ENCODE measurements at places on chromosomes 7 and 10.

- no peak for DNase-seq
Observed at GRCh38 chr7:78350926-78351325, 552.4 kb downstream of the PHTF2 start.

DNA sequence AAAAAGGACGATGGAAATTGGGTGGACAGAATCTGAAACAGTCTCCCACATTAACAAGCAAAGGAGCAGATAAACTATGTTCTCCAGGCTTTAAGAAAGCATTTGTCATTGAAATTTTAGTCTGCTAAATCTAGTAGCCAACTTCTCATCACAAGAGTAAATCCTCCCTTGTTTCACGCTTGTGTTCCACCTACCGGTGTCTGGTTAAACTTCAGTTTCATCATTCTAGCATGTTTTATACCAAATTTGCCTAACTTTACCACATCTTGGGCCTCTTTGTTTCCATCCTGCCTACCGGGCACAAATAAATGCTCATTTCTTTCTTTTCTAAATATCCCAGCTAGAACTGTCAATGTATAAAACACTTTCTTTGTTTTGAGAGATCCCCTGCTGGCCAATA, 5.8 kb downstream of the LIPA start:
- no peak for DNase-seq

GRCh38 chr10:69959911-69960310, 92.7 kb upstream of the MACROH2A2 start:
- no peak for DNase-seq

GRCh38 chr10:129074939-129075338, 392.1 kb upstream of the MGMT start:
- no peak for DNase-seq

- no peak for DNase-seq
Observed at GRCh38 chr10:23505797-23506465, 67.1 kb downstream of the OTUD1 start.

- no peak for DNase-seq
Observed at GRCh38 chr7:156651474-156651873, 10.9 kb downstream of the RNF32 start.

GRCh38 chr7:84226759-84227158, 32.2 kb upstream of the SEMA3A start:
- DNase-seq, result no peak

GRCh38 chr10:95810198-95810976, 54.4 kb downstream of the ENTPD1 start:
- no peak for DNase-seq

- DNase-seq, result peak; percentile 69
Observed at GRCh38 chr10:116721547-116722392, 20.6 kb downstream of the HSPA12A start.
